ENCODE measurements at places on chromosomes 12 and 14.
A peak's percentile ranks its signal among the peaks of the same experiment; 100 is the strongest.

DNA sequence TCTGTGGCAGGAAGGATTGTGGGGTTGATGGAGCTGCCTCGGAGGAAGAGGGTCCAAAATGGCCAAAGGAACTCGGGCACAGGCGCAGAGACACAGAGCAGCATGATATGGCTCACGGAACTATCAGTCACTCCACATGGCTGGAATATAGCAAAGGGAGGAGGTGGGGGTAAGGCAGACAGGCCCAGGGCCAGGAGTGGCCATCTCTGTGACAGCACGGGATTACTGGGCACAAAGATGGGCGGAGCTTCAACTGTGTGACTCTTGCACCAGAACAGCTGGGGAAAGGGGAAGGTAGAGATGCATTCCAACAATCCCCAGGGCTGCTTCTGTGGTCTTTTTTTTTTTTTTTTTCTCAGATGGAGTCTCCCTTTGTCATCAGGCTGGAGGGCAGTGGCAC is 24.8 kb upstream of the EML1 start:
- DNase-seq: no peak
- H3K4me3 ChIP-seq: no peak overlapping the region
- H3K4me1 ChIP-seq: peaks cover 5% of the 10 kb centered on the region
- no peaks in the 10 kb centered on the region for H3K36me3 ChIP-seq
- H3K27me3 ChIP-seq: no peaks in the 10 kb centered on the region
- no peak overlapping the region for H3K27ac ChIP-seq

DNA sequence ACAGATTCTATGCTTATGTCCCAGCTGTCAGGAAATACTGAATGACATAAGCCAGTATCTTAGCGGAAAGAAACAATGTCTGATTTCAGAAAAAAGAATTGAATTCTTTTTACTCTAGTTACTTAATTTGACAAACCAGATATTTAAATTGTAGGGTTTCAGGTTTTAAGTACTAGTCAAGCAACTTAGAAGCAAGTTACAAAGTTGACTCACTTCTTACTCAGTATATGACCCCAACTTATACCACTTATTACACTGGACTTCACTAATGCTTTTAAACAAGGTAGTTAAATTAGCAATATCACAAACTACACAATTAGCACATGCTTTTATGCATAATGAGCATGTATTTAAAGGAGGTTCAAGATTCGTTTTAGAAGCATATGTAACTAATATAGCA is 7.1 kb downstream of the GMFB start:
- peaks cover 6% of the 10 kb centered on the region for H3K36me3 ChIP-seq
- no peak overlapping the region for H3K4me3 ChIP-seq
- H3K27ac ChIP-seq: no peak overlapping the region
- no peaks in the 10 kb centered on the region for H3K27me3 ChIP-seq
- peaks cover 1% of the 10 kb centered on the region for H3K4me1 ChIP-seq

GRCh38 chr14:93956514-93957332 is 19.6 kb downstream of the ASB2 start:
- H3K4me1 ChIP-seq: no peaks in the 10 kb centered on the region
- no peaks in the 10 kb centered on the region for H3K36me3 ChIP-seq
- DNase-seq: no peak
- H3K4me3 ChIP-seq: no peak overlapping the region
- H3K27ac ChIP-seq: no peak overlapping the region

DNA sequence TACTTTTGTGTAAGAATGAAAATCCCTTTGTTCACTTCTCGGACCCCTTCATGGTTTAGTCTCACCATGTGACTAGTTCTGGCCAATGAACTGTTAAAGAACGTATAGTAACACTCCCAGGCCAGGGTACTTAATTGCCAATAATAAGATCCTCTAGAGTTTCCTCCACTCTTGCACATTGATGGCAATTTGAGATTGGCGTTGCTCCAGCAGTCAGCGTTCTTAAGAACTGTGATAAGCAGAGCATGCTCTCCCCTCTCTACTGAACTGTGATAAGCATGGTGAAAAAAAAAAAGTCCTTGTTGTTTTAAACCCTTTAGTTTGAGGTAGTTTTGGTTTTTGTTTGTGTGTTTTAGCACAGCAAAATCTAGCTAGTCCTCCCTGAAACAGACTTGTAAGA is 854.5 kb downstream of the SLC6A15 start:
- no peak overlapping the region for H3K4me3 ChIP-seq
- no peaks in the 10 kb centered on the region for H3K4me1 ChIP-seq
- DNase-seq: no peak
- H3K36me3 ChIP-seq: no peaks in the 10 kb centered on the region

DNA sequence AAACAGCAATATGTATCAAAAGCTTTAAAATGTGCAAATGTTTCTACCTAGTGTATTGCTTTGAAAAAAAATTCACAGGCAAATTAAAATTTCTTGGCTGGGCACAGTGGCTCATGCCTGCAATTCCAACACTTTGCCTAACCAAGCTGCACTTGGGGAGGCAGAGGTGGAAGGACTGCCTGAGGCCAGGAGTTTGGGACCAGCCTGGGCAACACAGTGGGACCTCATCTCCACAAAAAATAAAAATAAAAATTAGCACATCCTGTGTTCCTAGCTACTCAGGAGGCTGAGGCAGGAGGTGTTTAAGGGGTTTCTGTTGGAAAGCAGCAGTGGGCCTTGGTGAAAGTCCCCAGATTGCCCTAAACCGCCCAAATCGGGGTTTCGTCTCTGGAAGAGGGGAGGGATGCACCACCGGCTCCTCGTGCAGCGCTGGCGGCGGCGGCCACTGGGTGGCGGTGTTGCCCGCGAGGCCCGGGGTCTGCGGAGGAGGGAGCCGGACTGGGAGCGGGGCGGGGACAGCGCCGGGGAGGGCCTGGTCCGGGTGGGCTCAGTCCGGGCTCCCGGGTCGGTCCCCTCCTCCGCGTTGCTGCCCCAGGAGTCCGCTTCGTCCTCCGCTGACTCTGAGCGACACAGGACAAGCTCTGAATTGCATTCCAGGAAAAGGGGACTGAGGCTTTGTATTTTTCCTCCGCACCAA is 265.6 kb downstream of the AACS start:
- no peaks in the 10 kb centered on the region for H3K36me3 ChIP-seq
- no peaks in the 10 kb centered on the region for H3K27me3 ChIP-seq
- DNase-seq: peak; percentile 2
- H3K4me1 ChIP-seq: no peaks in the 10 kb centered on the region
- H3K4me3 ChIP-seq: no peak overlapping the region
- no peak overlapping the region for H3K27ac ChIP-seq

- peak; percentile 2 for DNase-seq
- H3K4me3 ChIP-seq: no peak overlapping the region
- H3K4me1 ChIP-seq: no peaks in the 10 kb centered on the region
- H3K36me3 ChIP-seq: no peaks in the 10 kb centered on the region
Measured at GRCh38 chr12:47990351-47991105, 13.7 kb downstream of the COL2A1 start.
